ENCODE measurements at places on chromosomes 7 and 10.

GRCh38 chr10:4514445-4515108, 311.4 kb upstream of the AKR1E2 start:
- DNase-seq: peak; percentile 67

GRCh38 chr7:4820405-4820966, 41.3 kb downstream of the PAPOLB start:
- no peak for DNase-seq

DNA sequence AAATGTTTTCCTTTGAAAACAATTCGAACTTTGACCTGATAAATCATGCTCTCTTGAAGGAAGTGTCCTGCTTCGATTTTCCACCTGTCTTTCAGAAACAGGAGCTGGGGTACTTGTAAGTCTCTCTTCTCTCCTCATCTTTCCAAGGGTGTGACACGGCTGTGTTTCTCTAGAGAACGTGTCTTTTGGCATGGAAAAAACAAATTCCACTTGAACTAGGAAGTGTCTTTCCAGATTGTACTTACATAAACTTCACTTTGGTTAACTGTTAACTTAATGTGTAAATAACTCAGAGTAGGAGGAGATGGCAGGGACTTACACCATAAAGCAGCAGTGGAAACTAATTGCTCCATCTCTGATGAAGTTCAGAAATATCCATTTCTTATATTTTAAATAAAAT, 4.2 kb upstream of the CALCR start:
- DNase-seq: no peak

DNA sequence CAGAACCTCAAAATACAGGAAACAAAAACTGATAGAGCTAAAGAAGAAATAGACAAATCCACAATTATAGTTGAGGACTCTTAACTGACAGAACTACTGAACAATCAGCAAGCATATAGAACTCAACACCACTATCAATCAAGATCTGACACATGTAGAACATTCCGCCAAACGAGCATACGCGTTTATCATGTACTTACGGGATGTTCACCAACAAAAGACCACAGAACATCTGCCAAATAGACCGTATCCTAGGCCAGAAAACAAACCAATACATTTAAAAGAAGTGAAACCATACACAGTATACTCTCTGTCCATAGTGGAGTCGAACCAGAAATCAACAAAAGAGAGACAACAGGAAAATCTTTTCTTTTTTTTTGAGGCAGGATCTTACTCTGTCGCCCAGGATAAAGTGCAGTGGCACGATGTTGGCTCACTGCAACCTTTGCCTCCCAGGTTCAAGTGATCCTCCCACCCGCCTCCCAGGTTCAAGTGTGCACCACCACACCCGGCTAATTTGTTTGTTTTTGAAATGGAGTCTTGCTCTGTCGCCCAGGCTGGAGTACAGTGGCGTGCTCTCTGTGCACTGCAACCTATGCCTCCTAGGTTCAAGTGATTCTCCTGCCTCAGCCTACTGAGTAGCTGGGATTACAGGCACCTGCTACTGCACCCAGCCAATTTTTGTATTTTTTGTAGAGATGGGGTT, 5.1 kb downstream of the GNA12 start:
- DNase-seq: no peak

DNA sequence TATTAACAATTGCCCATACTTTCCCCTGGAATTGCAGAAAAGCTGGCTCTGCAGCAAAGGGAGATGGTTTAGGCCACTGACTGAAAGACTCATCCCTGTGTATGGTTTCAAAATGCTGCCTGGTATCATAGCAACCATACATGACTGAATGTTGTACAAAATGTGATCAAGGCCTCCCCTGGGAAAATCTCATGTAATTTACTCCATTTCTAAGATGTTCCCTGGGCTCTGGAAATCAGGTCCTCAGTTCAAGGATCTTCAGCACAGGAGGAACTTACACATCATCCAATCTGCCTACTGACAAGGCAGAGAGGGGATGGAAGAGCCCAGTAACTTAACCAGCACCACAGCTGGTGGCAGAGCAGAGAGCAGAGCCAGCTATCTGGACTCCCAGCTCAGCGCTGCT, 111.8 kb downstream of the JAZF1 start:
- peak; percentile 82 for DNase-seq

- DNase-seq: no peak
Observed at GRCh38 chr7:72444026-72444776, 32.1 kb upstream of the CALN1 start.
